Activated T-helper 1 cell treated with Interleukin-2 at 50 U/mL for 16 hours (primary cell): ENCODE measurements at places on chromosomes 2 and 18.

- DNase-seq, result no peak
These were observed 65.8 kb downstream of the ALPK2 start for GRCh38 chr18:58562999-58563667.

- DNase-seq, result no peak
These were observed 24.3 kb upstream of the STAT1 start for GRCh38 chr2:191038241-191038725.

DNA sequence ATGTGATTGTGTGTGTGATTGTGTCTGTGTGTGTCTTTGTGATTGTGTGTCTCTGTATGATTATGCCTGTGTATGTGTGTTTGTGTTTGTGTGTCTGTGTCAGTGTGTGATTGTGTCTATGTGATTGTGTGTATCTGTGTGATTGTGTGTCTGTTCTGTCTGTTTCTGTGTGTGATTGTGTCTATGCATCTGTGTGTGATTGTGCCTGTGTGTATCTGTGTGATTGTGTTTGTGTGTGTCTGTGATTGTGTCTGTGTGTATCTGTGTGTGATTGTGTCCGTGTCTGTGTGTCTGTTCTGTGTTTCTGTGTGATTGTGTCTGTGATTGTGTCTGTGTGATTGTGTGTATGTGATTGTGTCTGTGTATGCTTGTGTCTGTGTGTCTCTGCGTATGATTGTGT, 12.1 kb upstream of the KLHL30 start:
- no peak for DNase-seq

GRCh38 chr2:45664635-45665261, 13.3 kb downstream of the PRKCE start:
- DNase-seq, result no peak

GRCh38 chr2:25386971-25387875, 45.5 kb upstream of the DNMT3A start:
- no peak for DNase-seq

DNA sequence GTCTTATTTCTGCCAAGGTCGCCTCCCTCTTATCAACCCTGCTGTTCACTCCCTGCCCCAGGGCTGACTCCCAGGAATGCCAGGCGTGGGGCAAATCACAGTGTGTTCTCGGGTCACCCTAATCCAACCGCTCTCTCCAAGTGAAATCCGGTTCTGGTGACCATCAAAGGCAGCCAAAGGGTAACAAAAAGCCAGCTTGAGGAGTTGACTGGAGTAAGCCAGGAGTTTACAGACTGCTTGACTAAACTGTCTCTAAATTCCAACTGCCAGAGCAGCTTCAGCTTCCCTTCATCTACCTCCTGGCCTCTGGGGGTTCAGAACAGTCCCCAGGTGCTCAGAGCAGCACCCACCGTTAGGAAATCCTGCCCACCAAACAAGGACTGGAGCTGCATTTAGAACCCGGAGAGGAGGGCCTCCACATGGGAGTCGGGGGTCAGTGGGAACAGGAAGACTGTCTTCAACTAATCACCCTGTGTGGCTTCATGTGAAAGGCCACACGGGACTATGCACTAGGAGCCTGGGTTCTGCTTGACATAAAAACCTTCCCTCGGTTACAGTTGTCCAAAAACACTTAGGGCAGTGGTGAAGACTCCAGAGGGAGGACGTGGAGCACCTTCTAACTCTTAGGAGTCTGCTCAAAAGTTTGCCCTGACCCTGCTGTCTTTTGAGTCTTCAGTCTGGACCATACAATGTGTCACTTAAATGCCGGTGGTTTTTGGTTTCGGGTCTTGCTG, 24.2 kb upstream of the MCFD2 start:
- no peak for DNase-seq

DNA sequence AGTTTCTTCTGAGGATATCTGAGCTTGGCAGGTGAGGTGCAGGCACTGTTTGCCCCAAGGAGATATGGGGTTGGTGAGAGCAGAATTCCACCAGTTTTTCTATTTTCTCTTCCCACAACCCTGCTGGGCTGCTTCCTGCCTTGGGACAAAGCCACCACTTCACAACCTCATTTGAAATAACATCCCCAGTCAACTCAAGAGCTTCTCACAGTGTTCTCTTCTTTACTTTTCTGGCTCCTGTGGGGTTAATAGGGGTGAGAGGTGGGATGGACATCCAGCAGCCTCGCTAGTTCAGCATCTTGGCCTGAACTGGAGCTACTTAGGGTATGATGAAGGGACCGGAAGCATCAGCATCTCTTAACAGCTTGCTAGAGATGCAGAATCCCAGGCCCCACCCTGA, 106.3 kb downstream of the SLC4A3 start:
- no peak for DNase-seq

DNA sequence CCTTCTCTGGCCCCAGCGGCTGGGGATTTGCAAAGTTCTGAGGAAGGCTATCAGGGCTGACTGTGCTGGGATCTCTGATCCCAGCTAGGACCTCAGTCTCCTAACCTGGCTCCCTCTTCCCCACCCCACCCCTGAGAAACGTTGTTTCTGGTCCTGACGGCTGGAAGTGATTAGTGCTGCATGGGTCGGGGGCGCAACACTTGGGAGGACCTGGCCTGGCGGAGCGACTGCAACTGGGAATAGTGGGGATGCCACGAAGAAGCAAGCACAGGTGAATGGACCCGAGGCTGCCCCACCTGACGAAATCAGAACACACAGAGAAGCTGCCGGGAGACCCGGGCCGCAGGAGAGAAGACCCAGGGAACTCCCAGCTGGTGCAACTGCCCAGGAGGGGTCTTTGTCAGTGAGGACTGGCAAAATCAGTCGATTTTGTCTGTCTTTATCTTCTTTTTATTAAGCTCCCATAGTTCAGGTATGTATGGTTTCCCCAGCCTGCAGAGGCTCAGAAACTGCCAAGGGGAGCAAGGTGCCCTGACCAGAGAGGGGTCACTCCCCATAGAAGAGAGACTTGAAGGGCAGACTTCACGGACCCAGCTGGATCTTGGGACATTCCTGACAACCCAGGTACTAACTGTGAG, 656 bp upstream of the LBX2 start:
- no peak for DNase-seq

DNA sequence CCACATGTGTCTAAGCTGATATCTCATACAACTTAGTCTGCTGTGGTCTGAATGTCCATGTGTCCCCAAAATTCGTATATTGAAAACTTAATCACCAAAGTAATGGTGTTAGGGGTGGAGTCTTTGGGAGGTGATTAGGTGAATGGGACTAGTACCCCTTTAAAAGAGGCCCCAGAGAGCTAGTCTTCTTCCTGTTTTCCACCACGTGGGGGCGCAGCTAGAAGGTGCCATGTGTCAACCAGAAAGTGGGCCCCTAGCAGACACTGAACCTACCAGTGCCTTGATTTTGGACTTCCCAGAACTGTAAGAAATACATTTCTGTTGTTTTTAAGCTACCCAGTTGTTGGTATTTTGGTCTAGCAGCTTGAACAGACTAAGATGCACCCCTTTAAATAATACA, 86.6 kb downstream of the ASB1 start:
- no peak for DNase-seq

- DNase-seq, result no peak
These were observed 40.5 kb downstream of the SPHKAP start for GRCh38 chr2:228140934-228141528.

GRCh38 chr2:235754357-235755207, 260.7 kb downstream of the AGAP1 start:
- no peak for DNase-seq

DNA sequence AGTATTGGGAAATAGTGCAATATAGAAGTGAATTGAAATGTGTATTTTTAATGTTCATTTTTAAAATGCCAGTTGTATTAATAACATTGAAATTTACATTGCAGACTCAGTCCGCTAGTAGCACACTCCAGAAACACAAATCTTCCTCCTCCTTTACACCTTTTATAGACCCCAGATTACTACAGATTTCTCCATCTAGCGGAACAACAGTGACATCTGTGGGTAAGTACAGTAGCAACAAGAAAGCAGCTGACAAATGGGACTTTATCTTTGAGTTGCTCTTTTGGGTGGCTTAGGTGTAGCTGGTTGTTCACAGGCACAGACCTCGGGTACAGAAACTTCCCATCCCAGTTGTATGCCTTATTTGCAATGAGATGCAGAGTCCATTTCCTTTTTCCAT, 118.2 kb upstream of the IL1R2 start:
- no peak for DNase-seq

- no peak for DNase-seq
These were observed 576 bp downstream of the NYAP2 start for GRCh38 chr2:225400060-225400511.

GRCh38 chr2:198905881-198906612, 551.7 kb downstream of the SATB2 start:
- DNase-seq, result no peak

GRCh38 chr2:70641263-70641784, 87.7 kb upstream of the TGFA start:
- DNase-seq, result no peak

DNA sequence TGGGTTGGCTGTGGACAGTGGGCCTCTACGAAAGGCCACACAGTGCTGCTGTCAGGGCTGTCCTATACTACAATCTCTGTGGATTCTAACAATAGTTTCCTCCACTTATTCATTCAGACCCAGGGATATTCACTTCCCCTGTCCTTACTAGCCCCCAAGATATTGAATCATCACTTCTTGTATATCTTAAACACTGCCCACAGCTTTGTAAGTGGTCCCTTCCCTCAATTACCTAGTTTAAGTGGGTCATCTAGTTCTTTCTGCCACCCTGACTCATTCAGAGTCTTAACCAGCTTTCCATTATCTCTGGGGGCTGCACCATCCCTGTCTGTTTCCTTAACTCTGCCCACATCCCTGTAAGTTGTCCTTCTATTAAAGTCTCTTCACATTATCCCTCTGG, 69.2 kb downstream of the CD28 start:
- DNase-seq, result no peak

DNA sequence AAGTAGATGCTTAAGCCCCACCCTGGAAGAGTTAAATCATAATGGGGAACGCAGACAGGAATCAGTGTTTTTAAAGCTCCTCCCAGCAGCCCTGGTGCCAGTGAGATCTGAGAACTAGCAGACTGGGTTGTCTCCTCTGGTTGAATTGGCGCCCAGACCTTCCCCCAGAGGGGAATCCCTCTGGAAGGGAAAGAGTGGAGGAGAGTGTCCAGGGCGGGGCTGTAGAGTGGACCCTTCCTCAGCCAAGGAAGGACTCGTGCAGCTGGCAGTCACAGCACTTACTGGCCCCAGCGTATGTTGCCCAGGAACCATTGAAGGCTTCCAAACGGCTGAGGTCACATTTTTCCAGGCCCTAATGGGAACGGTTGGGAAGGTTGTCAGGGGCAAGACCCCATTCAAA, 62.5 kb downstream of the TGOLN2 start:
- DNase-seq, result no peak

GRCh38 chr2:49123600-49123999, 30.7 kb downstream of the FSHR start:
- no peak for DNase-seq

DNA sequence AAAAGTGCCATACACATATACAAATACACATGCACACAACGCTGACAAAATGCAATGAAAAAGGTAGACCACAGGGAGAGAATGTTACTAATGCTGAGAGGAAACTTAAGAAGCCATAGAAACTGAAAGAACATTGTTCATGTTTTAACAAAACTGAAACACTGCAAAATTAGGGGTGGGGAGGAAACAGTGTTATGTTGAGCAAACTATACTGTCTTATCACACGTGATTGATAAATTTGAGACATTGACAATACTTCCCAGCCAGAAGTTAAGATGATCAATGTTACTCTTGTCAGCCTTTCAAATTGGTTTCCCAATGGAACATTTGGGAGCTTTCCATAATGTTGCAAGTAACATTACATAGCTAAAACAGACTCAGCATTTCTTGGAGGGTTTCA, 165.5 kb downstream of the L3MBTL4 start:
- no peak for DNase-seq

GRCh38 chr2:186422226-186422625, 63.8 kb upstream of the ZC3H15 start:
- no peak for DNase-seq

GRCh38 chr2:138207074-138207930, 243.0 kb downstream of the HNMT start:
- no peak for DNase-seq

DNA sequence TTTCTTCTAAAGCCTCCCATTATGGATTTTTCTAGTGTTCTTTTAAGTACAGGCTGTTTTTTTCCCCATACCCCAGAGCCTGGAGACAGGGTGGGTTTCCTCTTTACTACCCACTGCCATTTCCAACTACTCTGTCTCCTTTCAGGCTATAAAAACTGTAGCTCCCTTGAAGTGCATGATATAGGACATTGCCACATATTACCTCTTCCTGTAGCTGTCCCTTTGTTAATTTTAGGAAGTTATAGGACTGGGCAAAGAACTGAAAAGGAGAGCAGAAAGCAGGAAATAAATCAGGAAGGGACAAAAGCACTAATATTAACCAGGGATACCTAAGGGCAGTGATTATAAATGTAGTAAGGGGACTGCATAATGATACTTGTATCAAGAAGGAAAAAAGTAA, 54.1 kb downstream of the VIL1 start:
- no peak for DNase-seq

DNA sequence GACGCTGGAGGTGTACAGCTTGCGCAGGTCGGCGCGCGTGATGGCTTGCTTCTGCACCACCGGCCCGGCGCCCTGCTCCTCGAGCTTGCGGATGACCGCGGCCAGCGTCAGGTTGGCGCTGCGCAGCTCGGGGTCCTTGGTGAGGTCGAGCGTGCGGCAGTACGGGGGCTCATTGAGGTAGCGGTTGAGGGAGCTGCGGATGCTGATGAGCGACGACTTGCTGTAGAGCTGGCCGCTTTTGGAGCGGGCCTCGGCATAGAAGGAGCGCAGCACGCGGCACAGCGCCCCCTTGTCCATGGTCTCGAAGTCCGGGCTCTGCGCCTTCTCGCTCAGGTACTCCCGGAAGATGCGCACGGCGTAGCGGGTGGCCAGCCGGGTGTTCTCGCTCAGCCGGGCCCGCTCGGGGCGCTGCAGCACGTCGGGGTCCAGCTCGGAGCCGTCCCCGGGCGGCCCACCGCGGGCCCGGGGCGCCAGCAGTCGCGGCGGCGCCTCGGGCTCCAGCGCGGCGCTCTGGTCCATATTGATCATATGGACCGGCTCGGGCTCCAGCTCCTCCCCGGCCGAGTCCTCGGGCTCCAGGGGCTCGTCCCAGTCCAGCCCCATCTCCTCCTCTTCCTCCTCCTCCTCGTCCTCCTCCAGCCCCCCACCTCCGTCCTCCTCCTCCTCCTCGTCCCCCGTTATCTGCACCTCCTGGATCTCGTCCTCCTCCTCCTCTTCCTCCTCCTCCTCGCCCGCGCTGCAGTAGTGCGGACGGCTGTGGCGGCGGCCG, 523 bp downstream of the KCTD1 start:
- DNase-seq, result no peak

- no peak for DNase-seq
These were observed 130.5 kb upstream of the SLC1A4 start for GRCh38 chr2:64858541-64859311.
